Stimulated activated CD4-positive, alpha-beta T cell treated with anti-CD3 and anti-CD28 coated beads, Interleukin-12 subunit alpha, Interleukin-12 subunit beta, amount 100 ng/mL, for 24 hours (primary cell): ENCODE measurements at places on chromosomes 5 and 9.

DNA sequence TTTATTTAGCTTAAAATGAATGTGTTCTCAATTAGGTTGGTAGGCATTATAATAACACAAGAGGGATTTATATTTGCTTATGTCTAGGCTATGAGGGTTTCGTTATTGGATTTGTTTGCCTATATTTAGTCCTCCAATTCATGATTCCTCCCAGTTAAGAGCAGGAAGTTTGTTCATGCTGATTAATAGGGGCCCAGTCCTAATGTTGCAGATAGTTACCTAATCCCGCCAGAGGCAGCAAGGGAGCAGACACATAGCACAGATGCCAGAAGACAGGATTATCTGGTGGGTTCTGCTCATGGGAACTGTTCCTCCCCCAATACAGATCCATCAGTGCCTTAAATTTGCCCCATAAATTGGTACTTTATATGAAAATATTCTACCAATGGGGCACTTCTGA lies 100.8 kb upstream of the TLE4 start:
- no peak for DNase-seq

DNA sequence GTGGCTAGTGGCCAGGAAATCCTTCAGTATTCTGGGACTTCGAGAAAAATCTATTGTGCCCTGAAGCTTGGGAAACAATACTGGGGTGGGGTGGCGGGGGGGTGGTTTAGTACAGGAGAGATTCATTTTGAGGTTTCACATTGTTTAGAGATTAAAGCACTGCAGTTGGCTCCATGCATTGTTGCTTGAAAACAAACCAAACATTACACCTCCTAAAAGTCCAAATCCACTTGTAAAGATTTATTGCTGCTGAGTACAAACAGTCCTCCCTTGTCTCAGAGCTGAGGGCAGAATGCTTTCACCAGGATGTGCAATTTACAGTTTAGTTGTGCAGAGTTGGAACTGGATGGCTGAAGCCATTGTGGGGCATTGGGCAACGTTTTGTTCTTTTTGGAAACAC lies 49.4 kb downstream of the GGTA1 start:
- no peak for DNase-seq

DNA sequence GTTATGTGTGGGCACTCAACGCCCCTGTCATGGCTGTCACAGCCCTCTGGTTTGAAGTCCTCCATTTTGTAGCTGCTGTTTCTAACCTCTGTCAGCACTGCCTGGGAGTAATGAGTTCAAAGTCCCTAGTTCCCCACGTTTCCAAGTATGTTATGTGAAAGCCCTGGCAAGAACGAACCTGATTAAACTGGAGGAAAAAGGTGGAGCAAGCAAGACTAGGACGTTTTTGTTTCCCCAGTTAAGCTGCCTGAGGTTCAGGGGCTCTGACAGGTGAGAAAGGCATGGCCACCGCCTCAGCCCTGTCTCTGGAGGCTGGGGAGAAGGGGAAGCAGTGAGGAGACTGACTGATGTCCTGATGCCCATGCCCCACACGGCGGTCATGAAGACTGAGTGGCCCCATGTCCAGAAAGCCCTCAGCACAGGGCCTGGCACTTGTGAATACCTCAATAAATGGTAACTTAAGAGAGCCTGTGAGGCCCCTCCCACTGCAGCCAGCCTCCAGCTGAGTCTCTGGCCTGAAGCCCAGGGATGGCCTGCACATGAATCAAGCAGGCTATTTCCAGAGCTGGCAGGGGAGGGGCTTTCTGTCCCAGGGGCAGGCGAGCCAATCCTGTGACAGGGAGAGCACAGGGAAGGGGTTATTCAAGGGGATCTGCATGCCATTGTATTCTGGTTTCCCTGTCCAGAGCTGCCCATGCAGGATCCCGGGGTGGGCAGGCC lies 61.8 kb downstream of the PFDN1 start:
- no peak for DNase-seq

- no peak for DNase-seq
These were observed 42.1 kb downstream of the NKD2 start for GRCh38 chr5:1050423-1051365.

GRCh38 chr9:38036359-38037084 lies 32.5 kb downstream of the SHB start:
- no peak for DNase-seq
